Activated gamma-delta T cell treated with Interleukin-2 at 50 U/mL for 16 hours (primary cell): ENCODE measurements at places on chromosomes 2 and 18.

- DNase-seq, result no peak
Observed at GRCh38 chr2:120450196-120450820, 104.4 kb downstream of the INHBB start.

GRCh38 chr2:28201671-28202180 lies 190.9 kb upstream of the FOSL2 start:
- no peak for DNase-seq

GRCh38 chr18:73942956-73943355 lies 204.7 kb downstream of the FBXO15 start:
- DNase-seq, result no peak

- no peak for DNase-seq
Observed at GRCh38 chr18:6256521-6256920, 158.2 kb downstream of the L3MBTL4 start.

GRCh38 chr2:137696916-137697315 lies 267.4 kb upstream of the HNMT start:
- no peak for DNase-seq

DNA sequence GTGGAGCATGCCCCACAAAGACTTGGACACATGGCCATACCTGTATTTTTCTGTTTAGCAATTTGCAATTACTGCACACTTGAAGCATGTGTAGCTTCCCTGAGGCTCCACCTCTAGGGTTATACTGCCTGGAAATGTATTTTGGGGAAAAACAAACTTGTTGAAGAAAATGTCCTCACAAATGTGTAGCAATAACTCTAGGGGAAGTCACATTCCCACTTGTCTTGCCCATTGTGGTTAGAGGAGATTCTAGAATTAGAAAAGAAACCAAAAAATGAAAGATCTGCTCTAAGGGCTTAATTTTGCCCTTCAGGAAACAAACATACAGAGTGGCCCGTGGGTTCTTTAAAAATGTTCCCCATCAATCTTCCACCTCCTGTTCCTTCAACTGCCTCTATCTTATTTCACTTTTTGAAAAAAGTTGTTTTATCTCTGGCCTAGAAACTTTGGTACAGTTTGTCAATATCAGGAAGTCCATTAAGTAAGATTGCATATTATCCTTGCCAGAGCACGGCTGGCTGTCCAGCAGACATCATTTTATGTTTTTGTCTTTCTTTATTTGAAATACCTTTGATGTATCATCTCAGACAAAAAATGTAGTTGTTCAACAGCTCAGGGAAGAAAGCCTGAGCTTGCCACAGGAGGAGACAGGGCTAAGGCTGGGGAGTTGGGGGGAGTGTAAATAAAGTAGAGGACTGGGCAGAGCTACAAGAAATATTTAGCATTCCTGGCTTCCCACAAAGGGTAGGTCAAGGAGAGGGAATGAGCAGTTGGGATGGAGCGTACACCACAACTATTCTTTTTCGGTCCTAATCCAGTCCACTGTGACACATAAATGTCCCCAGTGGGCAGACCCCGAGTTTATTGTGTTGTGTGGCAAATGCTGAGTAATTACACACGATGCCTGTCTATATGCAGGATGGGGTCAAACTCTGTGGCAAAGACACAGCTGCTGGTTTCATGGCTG lies 96.8 kb upstream of the CDC42EP3 start:
- DNase-seq, result no peak

DNA sequence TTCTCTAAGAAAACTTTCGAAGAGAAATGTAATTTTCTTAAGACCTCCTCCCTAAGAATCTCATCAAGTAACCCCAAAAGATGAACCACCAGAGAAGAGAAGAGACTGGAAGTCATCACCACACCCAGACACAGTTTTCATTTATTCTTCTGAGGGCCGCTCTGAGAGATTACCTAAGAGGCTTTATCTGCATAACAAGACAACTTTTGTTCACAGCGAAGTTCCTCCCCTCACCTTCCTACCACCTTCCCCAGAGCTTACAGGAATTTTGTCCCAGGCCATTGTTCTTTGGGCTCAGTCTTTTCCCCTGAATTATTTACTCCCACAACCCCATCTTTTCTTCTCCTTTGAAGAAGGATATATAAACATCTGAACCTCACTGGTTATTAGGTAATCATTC lies 92.8 kb downstream of the AKAIN1 start:
- no peak for DNase-seq

GRCh38 chr18:48922226-48922800 lies 28.5 kb downstream of the SMAD7 start:
- no peak for DNase-seq

GRCh38 chr2:74514368-74515270 lies at the start of gene TLX2:
Gene TLX2 (plus strand): TSS chr2:74514450. CDS start chr2:74514807, 357 bp downstream.
- DNase-seq, result no peak

- no peak for DNase-seq
Observed at GRCh38 chr2:70852824-70853223, 17.2 kb upstream of the CD207 start.

DNA sequence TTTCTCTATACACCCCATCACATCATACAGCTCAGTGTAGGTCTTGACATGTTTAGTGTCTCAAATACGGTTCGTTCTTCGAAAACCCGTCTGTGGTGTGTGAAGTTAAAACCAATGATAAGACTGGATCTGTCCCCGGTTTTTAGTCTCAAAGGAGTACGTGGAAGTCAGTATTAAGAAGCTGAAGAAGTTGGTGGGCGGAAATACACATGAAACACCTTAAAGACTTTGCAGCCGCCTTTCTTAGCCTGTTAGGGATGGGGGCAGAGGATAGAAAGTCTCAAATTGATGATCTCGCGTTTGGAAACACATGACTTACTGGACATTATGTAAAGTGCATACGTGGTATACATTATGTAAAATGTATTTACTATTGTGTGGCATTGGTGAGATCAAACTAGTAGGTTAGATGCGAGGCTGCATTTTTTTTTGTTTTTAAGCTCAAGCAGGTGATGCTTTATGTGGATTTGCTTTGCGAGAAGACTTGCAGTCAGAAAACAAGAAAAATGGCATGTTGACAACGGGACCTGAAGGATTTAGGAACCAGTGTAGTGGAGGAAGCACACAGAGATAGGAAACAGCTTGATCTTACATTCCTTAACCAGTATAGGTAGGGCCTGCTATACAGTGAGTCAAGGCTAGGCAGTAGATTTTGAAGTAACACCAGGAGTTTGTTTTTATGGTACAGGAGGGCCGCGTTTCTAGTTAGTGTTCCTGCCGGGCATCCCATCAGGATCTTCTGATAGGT lies 1.2 kb downstream of the CNOT11 start:
- no peak for DNase-seq

DNA sequence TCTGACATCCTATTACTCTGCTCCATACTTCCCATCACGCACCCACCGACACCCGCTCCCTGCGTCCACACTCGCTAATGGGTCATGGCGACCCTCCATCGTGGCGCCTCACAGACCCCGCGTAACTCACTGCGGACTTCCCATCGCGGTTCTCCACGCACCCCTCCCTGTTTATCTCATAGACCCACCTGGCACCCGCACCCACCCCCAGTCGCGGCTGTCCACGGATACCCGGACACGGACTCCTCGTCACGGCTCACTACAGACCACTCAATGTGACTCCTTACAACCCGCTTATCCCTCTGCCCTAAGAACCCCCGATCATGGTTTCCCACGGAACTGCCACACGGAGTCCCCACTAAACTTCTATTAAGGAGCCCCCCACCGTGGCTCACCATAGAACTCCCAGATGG lies 458 bp downstream of the CXXC1 start:
- no peak for DNase-seq

- DNase-seq, result no peak
Observed at GRCh38 chr2:231347638-231348037, 47.9 kb upstream of the B3GNT7 start.

GRCh38 chr2:166410828-166411472 lies 35.2 kb upstream of the SCN9A start:
- no peak for DNase-seq

DNA sequence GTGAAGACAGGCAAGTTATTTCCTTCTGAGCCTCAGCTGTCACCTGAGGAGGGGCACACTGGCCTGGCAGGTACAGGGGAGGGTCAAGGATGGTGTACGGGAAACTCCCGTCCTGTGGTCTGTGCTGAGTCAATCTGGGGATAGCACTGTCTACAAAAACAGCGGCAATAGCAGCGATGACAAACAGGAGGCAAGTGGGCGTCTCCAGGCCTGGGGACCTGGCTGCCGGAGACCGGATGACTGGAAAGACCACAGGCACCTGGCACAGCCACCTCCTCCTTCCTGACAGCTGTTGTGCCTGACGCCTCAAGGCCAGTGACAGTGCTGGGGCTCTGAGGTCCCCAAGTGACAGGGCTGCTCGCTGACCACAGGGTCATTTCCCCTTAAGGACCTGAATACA lies 202.1 kb upstream of the HS6ST1 start:
- no peak for DNase-seq
